ENCODE measurements at places on chromosomes 12 and 14.

GRCh38 chr14:99590746-99591555 is 13.1 kb downstream of the CCDC85C start:
- no peak for DNase-seq

GRCh38 chr14:75025082-75025481 is 22.4 kb downstream of the EIF2B2 start:
- DNase-seq = no peak

DNA sequence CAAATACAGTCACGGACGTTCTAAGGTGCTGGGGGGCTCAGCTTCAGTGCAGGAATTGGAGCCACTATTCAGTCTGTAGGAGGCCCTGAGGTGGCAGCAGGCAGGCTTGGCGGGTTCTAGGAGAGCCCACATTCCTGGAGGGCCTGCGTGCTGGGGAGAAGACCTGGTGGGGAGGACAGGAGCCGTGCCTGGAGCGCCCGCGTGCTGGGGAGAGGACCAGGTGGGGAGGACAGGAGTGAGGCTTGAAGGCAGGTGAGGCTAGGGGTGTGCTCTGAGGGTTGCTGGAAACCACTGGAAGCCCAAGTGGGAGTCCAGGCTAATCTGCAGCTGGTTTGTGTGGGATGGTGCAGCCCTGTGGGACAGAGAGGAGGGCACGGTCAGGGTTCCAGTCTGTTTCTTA is 23.1 kb downstream of the RHOF start:
- no peak for DNase-seq

DNA sequence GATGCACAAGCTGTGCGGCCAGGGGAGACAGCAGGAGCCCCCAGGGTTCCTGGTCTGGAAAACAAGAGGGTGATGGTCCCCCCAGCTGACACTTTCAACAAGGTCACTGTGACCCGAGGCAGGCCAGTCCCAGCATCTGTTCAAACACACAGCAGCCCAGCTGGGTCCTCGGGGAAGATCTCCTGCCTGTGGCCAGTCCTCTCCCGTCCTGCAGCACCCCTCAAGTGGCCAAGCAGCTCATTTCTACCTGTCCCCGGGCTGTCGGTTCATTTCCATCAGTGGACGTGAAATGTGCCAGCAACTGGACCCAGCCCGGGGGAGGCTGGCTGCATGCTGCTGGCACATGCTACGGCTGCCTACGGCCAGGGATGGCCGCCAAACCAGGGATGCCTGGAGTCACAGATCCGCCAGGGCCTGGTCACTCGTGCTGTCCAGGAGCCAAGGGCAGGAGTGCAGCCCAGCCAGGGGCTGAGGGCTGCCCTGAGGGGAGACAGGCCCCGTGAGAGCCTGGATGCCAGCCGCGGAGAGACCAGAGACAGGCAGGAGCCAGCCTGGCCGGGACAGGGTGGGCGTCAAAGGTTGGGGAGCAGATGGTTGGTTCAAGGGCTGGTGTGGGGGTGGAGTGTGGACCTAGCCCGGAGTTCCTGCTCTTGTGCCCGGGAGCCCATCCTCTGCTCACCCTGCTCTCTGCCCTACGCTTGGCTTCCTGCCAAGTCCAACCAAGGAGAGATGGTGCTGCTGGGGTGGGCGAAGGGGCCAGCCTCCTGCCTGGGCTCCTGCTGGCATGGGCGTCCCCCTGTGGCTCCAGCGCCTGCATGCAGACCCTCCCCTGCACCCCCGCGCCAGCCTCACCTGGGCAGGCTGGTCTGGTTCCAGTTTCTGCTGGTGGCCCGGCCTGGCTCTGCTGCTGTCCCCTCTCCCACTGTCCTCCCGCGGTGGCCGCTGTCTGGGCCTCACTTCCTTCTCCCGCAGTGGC is 143.8 kb downstream of the ADGRD1 start:
- DNase-seq = peak; percentile 15

GRCh38 chr12:10940389-10940788 is 1.3 kb upstream of the TAS2R14 start:
- DNase-seq = no peak

DNA sequence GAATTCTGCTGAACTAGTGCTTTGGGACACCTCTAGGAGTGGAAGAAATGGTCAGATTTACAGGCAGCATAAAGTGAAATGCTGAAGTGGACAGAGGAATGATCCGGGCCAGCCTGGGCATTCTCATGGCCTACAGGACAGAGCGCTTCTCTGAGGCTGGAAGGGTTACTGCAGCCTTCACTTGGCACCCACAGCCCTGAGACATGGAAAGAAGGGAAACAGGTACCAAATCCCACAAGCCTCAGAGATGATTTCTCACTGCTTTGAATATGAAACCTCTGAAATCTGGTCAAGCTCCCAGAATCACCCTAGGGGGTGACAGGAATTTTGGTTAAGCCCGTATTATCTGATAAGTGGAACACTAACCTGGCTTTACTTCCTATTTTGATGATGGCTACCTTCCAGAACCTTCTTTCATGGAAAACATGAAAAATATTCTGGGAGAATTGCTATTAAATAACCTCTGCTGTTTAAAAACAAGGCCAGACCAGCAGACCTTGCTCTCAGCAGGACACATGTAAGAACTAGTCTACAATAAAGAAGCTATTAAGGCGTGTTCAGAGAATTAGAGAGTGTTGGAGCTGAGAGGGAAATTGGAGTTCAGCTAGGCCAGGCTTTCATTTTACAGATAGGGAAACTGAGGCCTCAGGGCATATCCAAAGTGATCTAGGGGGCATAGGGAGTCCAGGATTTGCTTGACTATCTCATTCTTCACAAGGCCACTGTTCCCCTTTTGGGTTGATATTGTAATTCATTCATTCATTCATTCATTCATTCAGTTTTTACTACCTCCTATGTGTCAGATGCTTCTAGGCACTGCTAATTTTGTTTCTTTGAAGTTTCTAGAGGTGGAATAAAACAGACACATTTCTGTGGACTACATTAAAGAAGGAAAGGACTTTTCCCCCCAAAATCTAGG is 281.5 kb downstream of the ZFP36L1 start:
- no peak for DNase-seq

DNA sequence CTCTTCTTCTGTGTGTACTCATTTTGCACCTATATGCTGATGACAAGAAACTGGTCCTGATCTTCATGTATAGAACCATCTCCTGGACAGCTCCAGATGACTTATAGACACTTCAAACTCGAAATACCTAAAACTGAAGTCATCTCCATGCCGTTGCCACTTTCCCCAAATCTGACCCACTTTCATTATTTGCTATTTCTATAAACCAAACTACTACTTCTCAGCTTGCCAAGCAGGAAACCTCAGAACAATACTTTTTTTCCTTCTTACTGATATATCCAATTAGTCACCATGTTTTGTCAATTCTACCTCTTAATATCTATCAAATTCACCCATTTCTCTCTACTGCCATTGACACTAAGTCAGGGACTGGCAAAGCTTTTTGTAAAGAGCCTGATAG is 14.8 kb downstream of the SGPP1 start:
- DNase-seq = no peak

GRCh38 chr12:45439039-45439438 is 223.1 kb downstream of the ANO6 start:
- DNase-seq = no peak

DNA sequence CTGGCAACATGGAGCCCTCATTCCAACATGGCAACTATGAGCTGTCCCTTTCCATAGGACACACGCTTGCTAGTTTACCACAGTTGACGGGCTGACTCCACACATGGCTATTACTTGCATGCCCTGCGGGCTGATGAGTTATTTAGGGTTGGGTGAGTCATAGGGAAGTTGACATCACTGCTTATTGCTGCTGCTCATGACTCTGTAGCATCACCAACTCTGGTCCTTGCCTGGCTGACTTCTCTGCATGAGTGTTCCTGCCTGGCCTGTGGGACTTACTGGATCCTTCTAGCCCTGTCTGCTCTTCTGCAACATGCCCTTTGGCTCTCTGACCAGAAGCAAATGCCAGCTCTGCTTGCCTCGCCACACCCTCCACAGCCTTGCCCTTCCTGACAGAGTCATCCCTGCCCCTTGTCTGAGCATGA is 199.5 kb downstream of the ANO6 start:
- no peak for DNase-seq

DNA sequence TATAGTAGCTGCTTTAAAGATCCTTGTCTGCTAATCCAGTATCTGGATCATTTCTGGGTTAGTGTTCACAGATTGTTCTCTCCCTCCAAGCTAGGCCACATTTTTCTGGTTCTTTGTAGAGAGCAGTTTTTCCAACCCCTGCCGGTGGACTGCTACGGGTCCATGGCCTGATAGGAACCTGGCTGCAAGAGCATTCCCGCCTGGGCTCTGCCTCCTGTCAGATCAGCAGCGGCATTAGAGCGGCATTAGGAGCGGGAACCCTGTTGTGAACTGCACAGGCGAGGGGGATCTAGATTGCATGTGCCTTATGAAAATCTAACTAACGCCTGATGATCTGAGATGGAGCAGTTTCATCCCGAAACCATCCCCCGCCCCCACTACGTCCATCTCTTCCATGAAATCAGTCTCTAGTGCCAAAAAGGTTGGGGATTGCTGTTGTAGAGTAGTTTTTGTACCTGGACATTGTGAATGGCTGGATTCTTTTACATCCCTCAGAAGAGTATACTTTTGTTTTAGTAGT is 50.4 kb downstream of the MYRFL start:
- DNase-seq = no peak

DNA sequence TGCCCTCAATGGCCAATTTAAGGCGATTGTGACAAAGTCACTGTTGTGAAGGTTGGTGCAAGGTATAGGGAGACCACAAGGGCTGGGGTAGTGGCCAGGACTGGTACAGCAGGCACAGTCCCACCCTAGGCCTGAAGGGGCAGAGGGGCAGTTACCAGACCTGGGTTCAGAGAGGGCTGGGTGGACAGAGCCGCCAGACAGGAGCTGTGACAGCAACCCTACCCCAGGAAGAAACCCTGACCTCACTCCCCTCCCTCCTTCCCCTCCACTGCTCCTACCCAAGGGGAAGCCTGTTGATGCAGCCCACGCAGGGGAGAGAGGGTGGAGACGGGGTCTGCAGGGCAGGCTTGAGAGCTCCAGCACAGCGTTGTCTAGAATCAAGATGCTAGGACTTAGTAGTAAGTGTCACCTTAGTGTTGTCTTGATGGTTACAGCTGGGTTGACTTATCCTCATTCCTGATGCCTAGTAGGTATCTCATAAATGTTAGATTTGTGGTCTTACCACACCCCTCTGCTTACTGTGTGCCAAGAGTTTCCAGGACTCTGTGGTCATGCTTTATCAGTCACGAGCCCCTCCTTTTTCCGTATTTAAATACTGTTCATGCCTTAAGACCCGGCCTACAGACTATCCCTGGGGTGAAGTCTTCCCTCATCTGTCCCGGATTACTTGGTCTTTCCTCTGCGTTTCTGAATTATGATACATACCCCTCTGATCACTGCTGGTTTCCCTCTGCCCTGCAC is 14.4 kb downstream of the EML1 start:
- DNase-seq = no peak

- peak; percentile 17 for DNase-seq
Measured at GRCh38 chr14:99690636-99691035, 6.5 kb downstream of the CYP46A1 start.

GRCh38 chr12:76030341-76031080 is 1.1 kb downstream of the PHLDA1 start:
- no peak for DNase-seq

GRCh38 chr12:4392223-4392742 is 12.8 kb upstream of the FGF23 start:
- no peak for DNase-seq

DNA sequence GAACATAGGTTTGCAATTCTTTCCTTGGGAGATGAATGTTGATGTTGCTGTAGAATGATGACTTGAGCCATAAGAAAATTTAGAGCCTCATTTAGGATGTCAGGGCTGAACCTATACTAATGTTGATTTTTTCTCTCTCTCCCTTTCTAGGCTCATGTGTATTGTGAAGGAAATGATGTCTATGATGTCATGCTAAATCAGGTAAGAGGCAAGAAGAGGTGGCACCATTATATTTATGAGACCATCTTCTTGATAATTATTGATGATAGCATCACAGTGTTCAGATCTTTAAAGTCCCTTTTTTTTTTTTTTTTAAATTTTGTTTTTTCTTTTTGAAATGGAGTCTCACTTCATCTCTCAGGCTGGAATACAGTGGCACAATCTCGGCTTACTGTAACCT is 3.3 kb downstream of the PARP2 start:
- DNase-seq = no peak

DNA sequence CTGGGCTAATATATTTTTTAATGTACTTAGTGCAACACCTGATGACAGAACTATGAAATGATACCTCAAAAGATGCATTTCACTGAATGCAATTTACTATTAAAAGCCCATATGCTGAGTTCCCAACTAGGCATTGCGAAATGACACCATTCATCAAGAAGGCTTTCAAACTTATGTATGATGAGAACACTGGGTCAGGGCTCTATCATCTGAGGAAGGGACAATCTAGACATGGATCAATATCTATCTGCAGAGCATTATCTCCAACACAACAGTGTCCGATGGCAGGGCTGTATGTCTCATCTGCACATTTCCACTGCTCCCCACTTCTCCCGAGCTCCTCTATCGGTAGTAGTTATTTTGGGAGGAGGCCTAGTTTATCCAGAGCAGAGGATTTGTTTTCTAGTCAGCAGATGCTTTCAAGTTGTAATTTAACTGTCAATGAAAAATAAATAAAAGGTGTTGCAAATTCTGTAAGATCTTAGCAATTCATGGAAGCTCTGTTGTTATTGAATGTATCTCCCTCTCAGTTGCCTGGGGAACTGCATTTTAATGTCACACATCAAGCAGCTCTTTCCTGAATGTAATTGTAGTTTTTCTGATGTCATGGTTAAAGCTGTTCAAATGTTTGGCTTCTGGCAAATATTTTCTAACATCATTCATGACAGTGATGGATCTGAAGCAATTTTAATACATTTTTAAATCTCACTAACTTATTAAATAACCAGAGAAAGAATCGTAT is 7.4 kb upstream of the GCH1 start:
- DNase-seq = no peak

DNA sequence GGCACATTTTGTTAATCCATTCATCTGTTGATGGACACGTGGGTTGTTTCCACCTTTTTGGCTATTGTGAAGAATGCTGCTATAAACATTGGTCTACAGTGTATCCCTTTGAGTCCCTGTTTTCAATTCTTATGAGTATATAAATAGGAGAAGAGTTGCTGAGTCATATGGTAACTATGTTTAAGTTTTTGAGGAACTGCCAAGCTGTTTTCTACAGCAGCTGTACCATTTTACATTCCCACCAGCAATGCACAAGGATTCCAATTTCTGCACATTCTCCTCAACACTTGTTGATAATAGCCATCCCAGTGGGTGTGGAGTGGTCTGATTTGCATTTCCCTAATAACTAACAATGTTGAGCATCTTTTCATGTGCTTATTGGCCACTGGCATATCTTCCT is 6.9 kb upstream of the SVOP start:
- no peak for DNase-seq

DNA sequence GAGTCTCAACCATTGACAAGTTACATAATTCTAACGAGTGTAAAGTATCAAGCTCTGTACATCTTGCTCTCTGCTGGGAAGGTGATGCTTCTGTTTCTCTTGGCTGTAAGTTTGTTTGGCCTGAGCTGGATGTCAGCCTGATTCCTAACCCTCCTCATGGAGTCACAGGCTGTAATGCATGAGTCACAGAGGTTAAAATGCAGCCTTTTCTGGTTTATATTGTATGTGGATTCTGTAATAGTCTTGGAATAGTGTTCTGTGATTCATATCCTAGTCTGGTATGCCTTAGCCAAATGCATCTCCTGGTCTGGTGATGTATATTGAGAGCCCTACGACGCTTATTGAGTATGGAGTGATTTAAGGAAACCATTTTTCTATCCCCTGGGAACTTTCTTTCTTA is 104.5 kb upstream of the FRMD6 start:
- no peak for DNase-seq

Measured in mesothelial cell of epicardium (in vitro differentiated cells).